Peyer's patch (tissue), 4 donors: ENCODE measurements at places on chromosomes 6 and 20. TPM values are rescaled to one million over a fixed set of nuclear protein-coding genes. Genes with fewer than 3 reads are reported as not detected.

- H3K4me3 ChIP-seq = no peak overlapping the region
- no peaks in the 10 kb centered on the region for H3K36me3 ChIP-seq
- no peak for DNase-seq
These were observed 15.1 kb upstream of the SNX3 start for GRCh38 chr6:108275976-108276375.

DNA sequence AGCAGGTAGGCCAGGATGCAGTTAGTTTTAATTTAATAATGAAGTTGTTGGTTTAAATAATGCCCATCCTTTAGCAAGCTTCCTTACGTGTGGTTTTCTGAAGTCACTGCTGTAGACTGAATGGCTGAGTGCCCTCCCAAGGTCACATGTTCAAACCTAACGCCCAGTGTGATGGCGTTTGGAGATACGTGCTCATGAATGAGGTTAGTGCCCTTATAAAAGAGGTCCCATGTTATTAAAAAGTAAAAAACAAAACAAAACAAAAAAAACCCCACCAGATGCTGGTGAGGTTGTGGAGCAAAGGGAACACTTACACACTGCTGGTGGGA is 16.3 kb downstream of the LRP11 start:
- H3K27ac ChIP-seq = no peak overlapping the region
- H3K4me1 ChIP-seq = no peaks in the 10 kb centered on the region
- no peaks in the 10 kb centered on the region for H3K27me3 ChIP-seq
- DNase-seq = no peak
- H3K36me3 ChIP-seq = no peaks in the 10 kb centered on the region

- H3K36me3 ChIP-seq = no peaks in the 10 kb centered on the region
- H3K4me3 ChIP-seq = no peak overlapping the region
- H3K27me3 ChIP-seq = no peaks in the 10 kb centered on the region
- H3K27ac ChIP-seq = no peak overlapping the region
These were observed 32.5 kb upstream of the NT5E start for GRCh38 chr6:85417336-85417735.

GRCh38 chr6:102114402-102114801 is 720.9 kb downstream of the GRIK2 start:
- H3K4me3 ChIP-seq = no peak overlapping the region
- no peaks in the 10 kb centered on the region for H3K27me3 ChIP-seq
- no peak for DNase-seq
- H3K36me3 ChIP-seq = no peaks in the 10 kb centered on the region
- H3K27ac ChIP-seq = no peak overlapping the region

GRCh38 chr6:74603322-74604076 is 602.4 kb downstream of the COL12A1 start:
- H3K27ac ChIP-seq = no peak overlapping the region
- no peaks in the 10 kb centered on the region for H3K27me3 ChIP-seq
- H3K36me3 ChIP-seq = no peaks in the 10 kb centered on the region
- no peak overlapping the region for H3K4me3 ChIP-seq
- DNase-seq = no peak

The TMEM200A gene
- total RNA-seq = 2.5 TPM

GRCh38 chr6:141252828-141253608 is 879.7 kb upstream of the GJE1 start:
- H3K4me1 ChIP-seq = no peaks in the 10 kb centered on the region
- H3K27me3 ChIP-seq = no peaks in the 10 kb centered on the region
- H3K27ac ChIP-seq = no peak overlapping the region
- DNase-seq = no peak
- no peak overlapping the region for H3K4me3 ChIP-seq

- peak within 1 kb of the TSS; percentile 85 for H3K4me3 ChIP-seq
- no peaks in the 10 kb centered on the region for H3K36me3 ChIP-seq
These were observed at the start of gene CDYL for GRCh38 chr6:4776131-4776492. Gene CDYL (plus strand): TSS chr6:4776404. CDS start chr6:4776784, 380 bp downstream.

- no peaks in the 10 kb centered on the region for H3K36me3 ChIP-seq
- H3K4me3 ChIP-seq = no peak overlapping the region
- DNase-seq = no peak
- no peak overlapping the region for H3K27ac ChIP-seq
- H3K27me3 ChIP-seq = no peaks in the 10 kb centered on the region
- peaks cover 49% of the 10 kb centered on the region for H3K4me1 ChIP-seq
These were observed 4.0 kb downstream of the SLC32A1 start for GRCh38 chr20:38728191-38728781.

The PSMG4 gene
- 16.6 TPM for total RNA-seq

The EDN1 gene
- total RNA-seq = 19.0 TPM

- no peaks in the 10 kb centered on the region for H3K27me3 ChIP-seq
- no peaks in the 10 kb centered on the region for H3K36me3 ChIP-seq
- H3K4me1 ChIP-seq = no peaks in the 10 kb centered on the region
- no peak overlapping the region for H3K4me3 ChIP-seq
- DNase-seq = no peak
- no peak overlapping the region for H3K27ac ChIP-seq
These were observed 43.2 kb upstream of the NOTCH4 start for GRCh38 chr6:32267035-32267434.

DNA sequence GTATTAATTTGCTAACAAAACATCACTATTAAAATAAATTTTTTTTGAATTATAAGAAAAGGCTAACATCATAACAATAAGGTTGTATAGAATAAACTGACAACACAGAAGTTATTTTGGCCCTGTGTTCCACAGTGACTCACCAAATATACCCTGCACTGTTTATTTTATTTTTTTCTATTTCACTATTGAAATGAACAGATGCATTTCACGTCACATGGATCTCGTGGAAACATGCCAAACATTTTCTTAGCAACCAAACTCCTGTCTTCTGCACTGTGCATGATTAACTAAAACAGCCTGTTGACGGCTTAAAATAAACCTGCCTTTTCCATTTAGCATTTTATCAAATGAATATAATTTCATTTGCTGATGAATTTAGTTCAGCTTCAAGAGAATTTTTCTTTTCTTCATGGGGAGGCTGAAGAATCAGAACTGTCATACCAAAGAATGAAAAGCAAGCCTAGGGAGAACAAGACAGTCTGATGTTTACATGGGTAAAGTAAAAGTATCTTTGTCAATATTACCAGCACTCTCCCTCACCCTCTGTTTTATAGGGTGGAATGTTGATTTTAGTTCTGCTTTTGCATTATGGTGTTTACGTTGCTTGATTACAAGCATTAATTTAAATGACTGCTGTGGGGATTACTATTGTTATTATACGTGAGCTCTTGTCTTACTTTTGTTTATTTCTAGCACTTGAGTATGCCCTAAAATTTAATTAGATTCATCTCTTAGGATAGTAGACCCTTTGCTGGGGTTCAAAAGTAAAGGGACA is 115.3 kb downstream of the LCA5 start:
- no peak overlapping the region for H3K4me3 ChIP-seq
- no peaks in the 10 kb centered on the region for H3K27me3 ChIP-seq
- no peak for DNase-seq
- no peak overlapping the region for H3K27ac ChIP-seq
- no peaks in the 10 kb centered on the region for H3K36me3 ChIP-seq

DNA sequence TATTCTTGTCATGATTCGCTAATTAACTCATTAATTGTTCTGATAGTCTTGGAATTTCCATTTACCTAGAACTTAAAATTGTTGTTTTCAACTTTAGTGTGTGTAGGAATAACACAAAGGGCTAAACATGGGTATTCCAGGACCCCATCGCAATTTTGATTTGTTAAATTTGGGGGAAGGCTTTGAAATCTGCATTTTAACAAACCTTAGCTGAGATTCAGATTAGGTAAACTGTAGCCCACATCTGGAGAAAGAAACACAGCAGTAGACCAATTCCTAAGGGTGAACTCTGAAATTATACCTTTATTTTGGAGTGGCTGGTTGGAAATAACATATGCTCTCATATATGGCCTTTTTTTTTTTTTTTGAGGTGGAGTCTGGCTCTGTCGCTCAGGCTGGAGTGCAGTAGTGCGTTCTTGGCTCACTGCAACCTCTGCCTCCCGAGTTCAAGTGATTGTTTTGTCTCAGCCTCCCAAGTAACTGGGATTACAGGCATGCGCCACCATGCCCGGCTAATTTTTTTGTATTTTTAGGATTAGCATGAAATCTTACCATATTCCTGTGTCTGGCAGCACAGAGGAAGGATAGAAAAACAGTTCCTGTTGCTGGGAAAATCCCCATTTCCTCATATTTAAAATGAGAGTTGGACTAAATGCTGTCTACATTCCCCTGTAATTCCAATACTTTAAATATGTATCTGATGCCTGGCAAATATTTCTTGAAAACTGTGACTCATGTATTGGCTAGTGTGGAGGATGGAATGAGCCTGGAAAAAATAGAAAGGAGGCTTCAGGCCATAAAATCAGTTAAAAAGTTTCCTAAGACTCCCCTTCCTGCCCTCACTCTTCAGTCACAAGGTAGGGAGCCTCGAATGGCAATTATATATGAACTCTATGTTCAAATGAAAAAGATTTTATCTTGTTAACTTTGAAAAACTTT is 96.7 kb upstream of the FAM184A start:
- no peak for DNase-seq
- H3K27ac ChIP-seq = no peak overlapping the region
- H3K4me1 ChIP-seq = no peaks in the 10 kb centered on the region
